ENCODE measurements at places on chromosomes 11 and 22. TPM values are rescaled to one million over a fixed set of nuclear protein-coding genes. Genes with fewer than 3 reads are reported as not detected.
A peak's percentile ranks its signal among the peaks of the same experiment; 100 is the strongest.

- no peak for DNase-seq
These were observed 5.0 kb upstream of the UVRAG start for GRCh38 chr11:75809991-75810390.

GRCh38 chr22:32018056-32018455 is 25.0 kb upstream of the SLC5A1 start:
- DNase-seq = no peak

DNA sequence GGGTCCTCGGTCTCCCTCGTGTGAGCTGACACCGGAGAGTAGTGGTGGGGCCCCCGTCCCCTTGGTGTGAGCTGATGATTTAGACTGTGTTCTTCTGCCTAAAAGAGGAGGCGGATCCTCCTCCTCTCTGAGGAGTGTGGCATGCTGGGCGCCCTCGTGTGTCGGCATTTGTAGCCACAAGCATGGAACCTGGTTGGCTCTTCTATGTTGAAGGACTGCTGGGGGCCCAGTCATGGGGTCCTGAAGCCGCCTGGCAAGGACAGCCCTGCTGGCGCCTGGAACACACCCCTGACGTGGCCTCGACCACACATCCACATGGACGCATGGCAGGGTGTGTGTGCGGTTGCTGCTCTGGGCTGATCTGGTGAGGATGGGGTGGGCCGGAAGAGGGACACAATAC is 50.2 kb downstream of the AP2A2 start:
- DNase-seq = no peak

DNA sequence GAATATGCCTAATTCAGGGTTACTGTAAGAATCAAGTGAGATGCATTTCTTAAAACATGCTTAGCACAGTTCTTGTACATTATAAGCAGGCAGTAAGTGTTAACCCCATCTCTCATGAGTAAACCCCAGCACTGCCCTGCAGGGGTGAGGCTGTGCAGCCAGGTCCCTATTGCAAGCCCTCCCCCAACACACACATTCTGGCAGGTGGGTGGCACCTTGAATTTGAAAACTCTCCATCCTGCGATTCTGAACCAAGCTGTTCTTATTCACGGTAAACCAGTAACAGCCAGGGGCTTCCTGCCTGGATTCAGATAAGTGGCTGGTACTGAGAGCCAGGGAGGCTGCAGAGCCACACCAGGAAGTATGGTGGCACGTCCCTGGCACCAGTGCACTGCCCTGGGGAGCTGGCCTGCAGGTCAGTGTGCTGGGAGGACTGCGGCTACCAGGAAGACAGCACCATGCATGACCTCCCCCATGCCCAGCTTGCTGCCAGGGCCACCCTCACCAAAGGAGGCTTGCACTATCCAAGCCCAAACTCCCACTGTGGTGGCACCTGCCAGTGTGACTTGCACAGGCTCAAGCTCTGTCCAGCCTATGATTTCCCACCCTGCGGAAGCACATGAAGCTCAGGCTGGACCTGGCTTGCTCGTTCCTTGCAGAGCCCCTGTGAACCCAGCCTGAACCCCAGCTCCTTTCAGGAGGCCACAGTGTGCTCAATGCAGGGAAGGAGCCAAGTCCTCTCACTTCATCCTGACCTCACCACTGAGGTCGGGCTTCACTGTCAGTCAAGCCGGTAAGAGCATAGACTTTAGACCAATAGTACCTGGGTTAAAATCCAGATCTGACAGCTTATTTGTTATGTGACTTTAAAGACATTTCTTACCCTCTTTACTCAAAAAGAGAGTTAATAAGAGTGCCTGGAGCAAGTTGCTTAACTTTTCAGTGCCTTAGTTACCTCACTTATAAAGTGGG is 88.1 kb downstream of the MICAL2 start:
- DNase-seq = no peak

DNA sequence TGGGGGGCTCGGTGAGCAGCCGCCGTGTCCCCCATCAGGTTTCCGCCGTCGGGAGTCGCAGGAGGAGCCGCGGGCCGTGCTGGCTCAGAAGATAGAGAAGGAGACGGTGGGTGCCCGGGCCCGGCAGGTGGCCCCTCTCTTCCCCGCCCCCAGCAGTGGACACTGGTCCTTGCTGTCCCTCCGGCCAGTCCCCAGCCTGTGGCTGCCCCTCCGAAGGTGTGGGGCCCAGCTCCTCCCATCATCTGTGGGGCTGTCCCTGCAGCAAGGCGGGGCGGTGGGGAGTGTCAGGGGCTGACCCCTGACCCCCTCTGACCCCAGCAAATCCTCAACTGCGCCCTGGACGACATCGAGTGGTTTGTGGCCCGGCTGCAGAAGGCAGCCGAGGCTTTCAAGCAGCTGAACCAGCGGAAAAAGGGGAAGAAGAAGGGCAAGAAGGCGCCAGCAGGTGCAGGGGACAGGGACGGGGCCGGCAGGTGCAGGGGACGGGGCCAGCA is 15.3 kb downstream of the EPS8L2 start:
- DNase-seq = no peak

Gene XKR3
- not detected for polyA plus RNA-seq

Gene OR4D5
- not detected for polyA plus RNA-seq

DNA sequence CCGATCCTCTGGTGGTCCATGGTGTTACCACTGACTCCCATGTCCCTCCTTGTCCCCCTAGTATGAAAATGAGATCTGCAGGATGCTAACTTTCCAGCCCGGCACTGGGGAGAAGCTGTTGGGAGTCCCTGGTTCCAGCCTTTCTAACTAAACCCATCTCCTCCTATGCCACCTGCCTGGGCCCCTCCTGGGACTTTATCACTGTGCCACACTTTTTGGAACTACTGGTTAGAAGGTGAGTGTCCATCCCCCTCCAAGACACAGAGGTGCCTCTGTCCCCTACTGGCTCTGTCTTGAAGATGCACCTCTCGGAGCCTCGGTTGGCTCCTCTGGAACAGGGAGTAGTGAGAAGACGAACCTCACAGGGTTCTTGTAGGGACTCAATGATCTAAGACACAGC is at the start of gene RGL4:
Gene RGL4 (plus strand): TSS at position 301 of the 400 bp plus-strand sequence. CDS start 1,018 bp downstream, outside the sequence.
- no peak for DNase-seq

- peak; percentile 39 for DNase-seq
These were observed 22.9 kb upstream of the TLCD5 start for GRCh38 chr11:120302001-120302805.

GRCh38 chr11:3626250-3626960 is 15.4 kb downstream of the ART5 start:
- no peak for DNase-seq

Gene FGF3
- polyA plus RNA-seq = not detected

GRCh38 chr11:72041364-72042063 is 38.8 kb downstream of the NUMA1 start:
- peak; percentile 83 for DNase-seq

DNA sequence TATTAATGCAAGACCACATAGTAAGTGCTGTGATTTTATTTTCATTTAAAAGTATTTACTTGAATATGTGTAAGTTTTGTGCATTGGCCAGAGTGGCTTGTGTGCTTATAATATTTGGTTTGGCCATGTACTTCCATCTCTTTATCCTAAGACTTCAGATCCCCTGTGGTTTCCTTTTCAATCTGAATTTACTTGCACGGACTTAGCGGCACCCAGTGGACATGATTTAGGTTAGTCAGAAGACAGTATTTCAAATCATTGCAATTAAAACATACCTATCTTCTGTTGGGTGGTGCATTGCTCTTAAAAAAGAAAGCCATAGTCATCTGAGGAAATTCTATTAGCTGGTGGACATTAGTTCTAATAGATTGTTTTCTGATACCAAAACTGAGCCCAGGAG is 30.7 kb downstream of the PIWIL4 start:
- no peak for DNase-seq

Gene OR51B5
- polyA plus RNA-seq = 0.53 TPM

DNA sequence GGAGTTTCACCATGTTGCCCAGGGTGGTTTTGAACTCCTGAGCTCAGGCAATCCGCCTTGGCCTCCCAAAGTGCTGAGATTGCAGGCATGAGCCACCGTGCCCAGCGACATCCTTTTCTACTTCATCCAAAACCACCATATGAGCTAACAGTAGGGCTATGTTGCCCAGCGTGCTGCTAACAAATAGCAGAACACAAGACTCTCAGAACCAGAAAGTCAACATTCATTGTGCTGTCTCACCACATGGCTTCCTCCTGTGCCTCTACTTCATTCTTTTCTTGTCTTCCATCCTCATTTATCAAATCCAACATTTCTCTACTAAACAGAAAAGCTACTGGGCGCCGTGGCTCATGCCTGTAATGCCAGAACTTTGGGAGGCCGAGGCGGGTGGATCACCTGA is 12.0 kb upstream of the DENND5A start:
- no peak for DNase-seq

All from right lung (tissue), 10 donors.